Activated CD8-positive, alpha-beta memory T cell treated with anti-CD3 and anti-CD28 coated beads for 48 hours (primary cell): ENCODE measurements at places on chromosomes 7 and 10.

DNA sequence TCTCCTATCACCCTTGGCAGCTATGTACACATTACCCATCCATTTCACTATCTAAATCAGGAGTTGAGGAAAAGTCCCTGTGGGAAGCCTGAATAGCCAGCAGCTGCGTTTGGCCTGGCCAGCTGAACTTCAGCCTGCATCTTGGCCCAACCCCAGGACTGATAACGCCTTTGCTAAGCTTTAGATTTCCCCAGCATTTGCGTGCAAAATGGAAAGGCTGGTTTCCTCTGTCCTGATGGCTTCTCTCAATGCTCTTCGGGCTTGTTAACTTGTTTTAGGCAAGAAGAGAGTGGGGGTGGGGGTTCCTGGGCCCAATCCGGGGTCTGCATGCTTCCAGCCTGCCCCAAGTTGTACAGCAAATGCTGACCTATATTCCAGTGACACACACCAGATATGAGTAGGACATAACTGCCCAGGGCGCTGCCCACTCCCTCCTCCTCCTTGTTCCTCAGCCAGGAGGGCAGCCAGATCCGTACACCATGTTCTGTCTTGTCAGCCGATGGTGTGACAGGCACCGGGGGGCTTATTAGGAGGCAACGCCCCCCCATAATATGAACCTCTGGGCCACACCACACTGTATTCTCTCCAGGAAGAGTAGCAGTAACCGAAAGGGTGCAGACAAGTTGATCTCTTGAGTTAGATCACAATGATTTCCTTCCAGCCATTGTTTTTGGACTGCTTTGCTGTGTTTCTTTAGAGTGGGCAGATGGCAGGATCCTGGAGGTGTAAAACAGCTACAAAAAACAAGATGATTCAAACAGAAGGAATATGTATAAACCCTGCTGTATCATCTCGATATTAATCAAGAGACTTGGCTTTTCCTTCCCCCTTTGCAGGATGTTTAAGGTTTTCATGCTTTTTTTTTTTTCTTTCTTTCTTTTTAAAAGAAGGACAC lies 339.0 kb downstream of the RNLS start:
- no peak for DNase-seq

GRCh38 chr10:82750538-82750937 lies 875.5 kb downstream of the NRG3 start:
- no peak for DNase-seq

GRCh38 chr7:13871008-13871407 lies 118.5 kb downstream of the ETV1 start:
- no peak for DNase-seq

DNA sequence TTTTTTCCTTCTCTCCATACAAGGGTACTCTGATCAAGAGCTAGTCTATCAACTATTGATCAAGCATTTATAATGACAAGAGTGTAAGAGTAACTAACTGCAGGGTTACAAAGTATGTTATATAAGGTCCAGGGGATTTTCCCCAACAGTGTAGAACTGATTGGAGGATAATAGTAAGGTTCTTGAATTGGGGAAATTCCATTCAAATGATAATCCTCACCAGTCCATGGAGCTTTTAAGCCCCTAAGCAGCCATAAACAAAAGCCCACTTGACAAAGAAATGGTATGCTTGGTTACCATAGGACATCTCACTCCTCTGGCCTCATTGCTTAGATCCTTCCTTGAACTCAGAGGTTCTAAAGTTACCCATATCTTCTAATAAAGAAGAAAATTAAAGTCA lies 8.2 kb downstream of the YME1L1 start:
- DNase-seq, result no peak

GRCh38 chr7:120033114-120033513 lies 239.9 kb upstream of the KCND2 start:
- DNase-seq, result no peak

GRCh38 chr10:33114451-33114952 lies 156.5 kb upstream of the ITGB1 start:
- DNase-seq, result no peak

DNA sequence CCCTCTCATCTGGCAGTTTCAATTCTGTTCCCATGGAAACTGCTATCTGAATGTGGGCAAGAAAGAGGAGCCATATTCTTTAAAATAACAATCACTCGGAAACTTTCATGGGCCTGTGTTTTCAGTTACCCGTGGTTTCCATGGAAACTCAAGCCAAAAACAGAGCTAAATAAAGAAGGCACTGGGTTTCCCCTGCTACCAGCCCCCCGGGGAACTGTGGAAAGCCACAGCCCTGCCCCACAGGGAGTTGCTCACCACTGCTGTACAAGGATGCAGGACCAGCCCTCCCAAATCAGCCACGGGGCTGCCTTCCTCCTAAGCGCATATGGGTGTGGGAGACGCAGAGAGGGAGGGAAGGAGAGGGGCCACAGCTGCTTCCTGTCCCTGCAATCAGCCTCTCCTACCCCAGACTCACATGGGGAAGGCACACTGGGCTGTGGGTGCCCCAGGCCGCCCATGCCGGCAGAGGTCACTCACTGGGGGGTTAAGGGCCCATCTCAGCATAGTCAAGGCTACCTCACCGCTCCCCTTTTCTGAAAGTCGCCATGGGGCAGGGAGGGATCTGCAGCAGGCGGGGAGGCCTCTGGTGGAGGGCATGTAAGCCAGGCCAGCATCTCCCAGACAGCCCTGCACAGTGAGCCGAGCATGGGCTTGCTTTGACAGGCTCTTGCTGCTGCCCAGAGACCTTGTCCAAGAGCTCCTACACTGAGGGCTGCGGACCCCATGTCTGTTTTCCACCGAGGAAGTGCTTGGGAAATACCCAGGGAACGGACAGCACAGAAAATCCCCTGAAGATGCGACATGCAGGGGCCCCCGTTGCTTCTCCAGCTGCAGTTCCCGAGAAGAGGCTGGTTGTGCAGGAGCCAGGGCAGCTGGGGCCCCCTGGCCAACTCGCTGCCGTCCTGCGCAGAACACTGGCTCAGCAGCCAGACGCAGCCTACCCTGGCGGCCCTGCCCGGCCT lies 157.3 kb upstream of the PPP2R2D start:
- peak; percentile 2 for DNase-seq

GRCh38 chr7:5213286-5213645 lies 23.2 kb downstream of the WIPI2 start:
- DNase-seq, result no peak

DNA sequence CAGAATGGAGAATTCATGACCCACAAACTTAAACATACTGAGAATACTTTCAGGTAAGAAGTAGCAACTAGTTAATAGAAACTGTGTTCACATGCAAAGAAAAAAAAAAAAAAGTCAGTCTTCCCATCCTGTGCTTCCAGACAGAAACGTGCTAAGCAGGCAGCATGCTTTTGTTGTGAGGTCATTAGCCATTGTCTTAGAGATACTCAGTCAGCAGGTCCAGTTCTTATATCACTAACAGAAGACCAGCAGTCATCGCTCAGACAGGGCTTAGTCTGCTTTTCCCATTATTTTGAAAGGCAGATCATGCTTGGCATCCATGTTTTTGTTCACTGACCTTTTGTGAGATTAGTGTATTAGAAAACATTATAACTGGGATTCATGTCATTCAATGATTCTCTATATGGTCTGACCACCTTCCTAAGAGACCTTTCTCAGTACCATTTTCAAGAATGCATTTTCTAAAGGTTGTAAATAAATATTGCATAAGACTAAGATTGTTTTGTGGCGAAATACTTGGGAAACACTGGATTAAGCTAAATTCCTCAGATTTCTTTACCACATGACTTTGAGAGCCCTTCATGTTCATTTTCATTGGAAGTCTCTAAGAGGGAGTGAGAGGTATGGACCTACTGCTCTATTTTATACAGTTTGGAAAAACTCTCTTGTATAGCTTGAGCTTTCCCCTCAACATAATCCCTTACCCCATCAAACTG lies 45.0 kb upstream of the AGBL3 start:
- no peak for DNase-seq

- no peak for DNase-seq
Measured at GRCh38 chr10:79019441-79020014, 49.2 kb upstream of the ZMIZ1 start.

DNA sequence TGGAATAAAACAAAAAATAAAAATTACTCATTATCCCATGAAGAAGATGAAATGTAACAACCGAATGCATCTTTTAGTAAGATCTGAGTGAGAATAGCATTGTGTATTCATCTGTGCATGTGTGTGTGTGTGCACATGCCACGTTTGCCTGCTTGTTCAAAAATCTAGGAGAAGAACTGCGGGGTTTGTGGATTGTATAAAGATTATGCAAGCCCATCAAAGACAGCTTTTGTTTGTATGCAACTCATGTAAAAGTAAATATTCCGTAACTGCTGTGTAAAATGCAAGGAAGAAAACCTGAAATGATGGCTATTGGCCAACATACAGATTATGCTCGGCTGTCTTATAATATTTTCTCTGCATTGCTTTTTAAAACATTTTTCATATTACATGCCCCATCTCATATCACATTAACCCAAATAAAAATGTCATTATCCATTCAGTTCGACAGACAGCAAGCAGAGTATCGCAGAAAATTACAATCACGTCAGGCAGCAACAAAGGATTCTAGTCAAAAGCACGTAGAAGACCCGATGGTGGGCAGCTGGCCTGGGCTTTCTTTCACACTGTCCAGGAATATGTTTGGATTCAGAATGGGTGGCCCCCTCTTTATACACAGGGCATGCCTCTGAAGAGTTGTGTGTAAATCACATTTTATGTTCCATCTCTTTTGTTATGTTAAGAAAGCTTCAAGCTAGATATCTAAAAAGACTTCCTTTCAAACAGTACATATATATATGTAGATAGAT lies 114.0 kb downstream of the PARP12 start:
- DNase-seq, result no peak

- no peak for DNase-seq
Measured at GRCh38 chr7:123460616-123461015, 73.8 kb downstream of the IQUB start.

DNA sequence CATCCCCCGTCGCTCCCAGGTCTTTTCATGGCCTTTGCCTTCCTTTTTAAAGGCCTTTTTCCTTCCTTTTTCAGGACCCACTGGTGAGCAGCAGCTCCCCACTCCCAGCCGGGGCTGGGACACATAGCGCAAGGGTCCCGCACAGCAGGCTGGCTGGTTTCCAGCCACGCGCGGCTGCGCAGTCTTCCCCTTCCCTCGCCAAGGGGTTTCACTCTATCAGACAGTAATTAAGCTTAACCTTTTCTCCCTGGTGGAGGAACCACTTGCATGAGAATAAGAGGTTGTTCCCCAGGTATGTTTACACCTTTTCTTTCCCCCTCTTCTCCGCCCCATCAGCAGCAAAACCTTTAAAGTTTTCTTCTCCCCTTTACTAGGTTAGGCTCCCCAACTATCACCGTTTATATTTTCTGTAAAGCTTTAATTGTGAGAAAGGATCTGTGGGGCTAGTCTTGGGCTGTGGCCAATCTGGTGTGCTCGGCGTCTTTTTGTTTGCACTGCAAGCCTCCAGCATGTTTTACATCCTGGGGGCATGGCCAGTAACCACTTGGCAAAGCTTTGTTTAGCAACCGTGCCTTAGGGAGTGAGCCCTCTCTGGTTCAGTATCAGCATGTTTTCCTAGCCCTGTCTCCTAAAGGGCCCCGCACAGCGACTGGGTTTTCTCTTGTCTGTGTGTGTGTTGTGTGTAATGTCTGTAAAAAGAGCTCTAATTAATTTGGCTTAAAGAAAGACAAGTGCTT lies 219.6 kb downstream of the PHF14 start:
- DNase-seq, result no peak

GRCh38 chr7:3722396-3722922 lies 421.4 kb downstream of the SDK1 start:
- DNase-seq, result no peak

- no peak for DNase-seq
Measured at GRCh38 chr10:44293842-44294241, 91.1 kb downstream of the CXCL12 start.

DNA sequence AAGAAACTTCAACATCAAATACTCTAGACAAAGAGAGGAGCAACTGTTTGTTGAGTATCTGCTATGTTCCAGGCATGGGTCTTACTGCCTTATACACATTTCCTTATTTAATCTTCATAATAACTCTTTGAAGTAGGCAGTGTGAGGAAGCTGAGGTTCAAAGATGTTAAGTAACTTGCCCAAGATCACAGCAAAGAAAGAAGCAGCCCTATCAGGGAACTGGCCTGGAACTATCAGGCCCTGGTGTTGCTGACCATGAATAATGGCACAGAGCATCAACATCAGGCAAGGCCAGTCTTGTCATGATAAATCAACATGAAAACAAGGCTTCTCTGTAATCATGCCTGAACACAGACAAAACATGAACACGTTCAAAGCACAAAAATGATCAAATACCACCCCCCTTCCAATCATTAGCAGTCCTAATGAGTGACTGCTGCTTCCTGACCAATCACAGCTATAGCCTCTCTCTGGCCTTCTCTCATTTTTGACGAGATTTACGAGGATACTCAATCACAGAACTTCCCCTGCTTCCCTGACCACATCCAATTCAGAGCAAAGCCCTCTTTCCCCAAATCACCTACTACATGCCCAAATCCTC lies 2.3 kb downstream of the GSDME start:
- no peak for DNase-seq
